ENCODE measurements at places on chromosomes 12 and 14.

GRCh38 chr12:99170037-99170436 is 477.5 kb upstream of the GARIN6 start:
- DNase-seq: no peak

DNA sequence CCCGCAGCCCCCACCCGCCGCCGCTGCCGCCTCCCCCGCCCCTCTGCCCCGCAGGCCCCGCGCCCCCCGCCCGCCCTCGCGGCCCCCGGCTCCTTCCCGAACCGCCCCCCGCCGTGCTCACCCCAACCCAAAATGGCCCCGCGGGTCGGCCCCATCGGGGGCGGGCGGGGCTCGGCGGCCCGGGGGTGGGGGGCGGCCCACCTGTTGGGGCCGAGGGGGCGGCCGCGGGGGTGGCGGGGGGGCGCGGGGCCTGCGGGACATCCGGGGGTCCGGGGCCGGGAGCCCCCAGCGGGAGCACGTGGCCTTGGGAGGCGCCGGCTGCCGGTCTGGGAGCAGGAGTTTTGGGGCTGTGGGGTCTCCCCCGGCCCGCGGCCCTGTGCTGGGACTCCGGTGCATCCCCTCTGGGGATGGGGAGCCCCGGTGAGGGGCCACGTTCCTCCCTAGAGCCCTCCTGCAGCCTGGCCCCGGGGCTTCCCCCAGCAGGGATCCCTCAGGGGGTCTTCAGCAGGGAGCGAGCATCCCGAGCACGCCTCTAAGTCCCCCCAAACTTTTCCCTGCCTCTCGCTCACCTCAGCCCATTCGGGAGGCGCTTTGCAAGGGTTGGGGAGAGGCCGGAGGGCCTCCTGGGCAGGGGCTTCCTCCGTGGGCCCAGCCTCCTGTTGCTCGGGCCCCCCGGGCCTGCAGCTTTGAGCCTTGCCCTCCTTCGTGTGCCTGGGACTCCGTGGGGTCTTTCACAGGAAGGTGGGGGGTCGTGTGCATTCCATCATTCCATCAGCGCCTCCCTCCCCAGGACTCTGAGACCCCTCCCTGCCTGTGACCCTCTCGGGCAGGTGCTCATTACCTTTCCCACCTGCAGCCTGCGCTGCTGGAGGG is 710 bp downstream of the MTA1 start:
- no peak for DNase-seq

- no peak for DNase-seq
These were observed 54.9 kb downstream of the ITPK1 start for GRCh38 chr14:93060841-93061240.

DNA sequence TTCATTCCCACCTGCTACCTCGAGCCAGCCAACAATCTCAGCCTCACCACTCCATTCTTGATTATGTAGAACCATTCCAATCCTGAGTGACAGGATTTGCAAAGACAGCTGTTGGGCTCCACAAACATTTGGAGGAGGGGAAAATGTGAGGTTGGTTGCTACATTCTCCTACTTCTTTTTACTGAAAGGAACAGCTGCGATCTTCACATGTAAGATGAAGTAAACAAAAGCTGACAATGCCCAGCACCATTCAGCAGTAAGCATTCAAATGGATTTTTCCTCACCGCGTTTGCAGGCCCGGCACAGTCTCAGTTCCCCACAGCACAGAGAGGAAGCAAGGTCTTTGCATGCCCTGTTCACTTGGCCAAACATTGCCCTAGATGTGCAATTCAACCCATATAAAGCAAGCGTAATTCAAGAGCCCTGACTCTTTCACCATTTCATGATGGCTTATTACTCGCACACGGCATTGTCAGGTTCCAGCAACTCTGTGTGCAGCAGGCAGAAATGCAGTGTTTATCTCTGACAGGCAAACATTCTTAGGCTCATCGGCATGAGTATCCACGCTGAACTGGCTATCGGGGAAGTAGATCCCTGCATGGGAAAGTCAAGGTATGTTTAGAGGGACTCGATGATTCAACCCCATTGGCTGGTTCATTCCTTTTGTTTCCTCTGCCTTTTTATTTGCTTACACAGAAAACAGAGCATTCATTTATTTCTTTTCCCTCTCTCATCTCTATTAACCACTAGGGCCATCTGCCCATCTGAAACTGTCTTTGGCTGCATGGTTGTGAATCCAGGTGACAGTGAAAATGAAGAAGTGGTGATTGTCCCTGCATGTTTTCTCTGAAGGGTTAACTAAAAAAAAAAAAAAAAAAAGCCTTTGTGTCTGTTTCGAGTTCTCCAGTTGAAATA is 236.1 kb upstream of the PLEKHG7 start:
- no peak for DNase-seq

DNA sequence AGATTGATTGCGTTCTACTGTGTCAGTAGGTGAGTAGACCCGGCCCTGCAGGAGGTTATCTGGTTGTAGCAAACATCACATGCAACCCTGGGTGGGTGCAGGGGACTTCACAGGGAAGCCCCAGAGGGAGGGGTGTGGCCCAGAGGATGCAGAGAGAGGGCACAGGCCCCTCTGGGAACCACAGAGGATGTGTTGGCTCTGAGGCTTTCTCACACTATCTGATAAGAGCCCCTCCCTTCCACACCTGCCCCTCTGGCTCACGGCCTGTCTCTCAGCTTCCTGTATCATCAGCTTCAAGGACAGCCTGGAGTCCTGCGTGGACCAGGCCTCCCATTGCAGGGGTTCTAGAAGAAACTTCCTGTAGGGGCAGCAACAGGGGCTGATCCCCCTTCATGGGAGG is 101.9 kb downstream of the RIN3 start:
- peak; percentile 92 for DNase-seq

DNA sequence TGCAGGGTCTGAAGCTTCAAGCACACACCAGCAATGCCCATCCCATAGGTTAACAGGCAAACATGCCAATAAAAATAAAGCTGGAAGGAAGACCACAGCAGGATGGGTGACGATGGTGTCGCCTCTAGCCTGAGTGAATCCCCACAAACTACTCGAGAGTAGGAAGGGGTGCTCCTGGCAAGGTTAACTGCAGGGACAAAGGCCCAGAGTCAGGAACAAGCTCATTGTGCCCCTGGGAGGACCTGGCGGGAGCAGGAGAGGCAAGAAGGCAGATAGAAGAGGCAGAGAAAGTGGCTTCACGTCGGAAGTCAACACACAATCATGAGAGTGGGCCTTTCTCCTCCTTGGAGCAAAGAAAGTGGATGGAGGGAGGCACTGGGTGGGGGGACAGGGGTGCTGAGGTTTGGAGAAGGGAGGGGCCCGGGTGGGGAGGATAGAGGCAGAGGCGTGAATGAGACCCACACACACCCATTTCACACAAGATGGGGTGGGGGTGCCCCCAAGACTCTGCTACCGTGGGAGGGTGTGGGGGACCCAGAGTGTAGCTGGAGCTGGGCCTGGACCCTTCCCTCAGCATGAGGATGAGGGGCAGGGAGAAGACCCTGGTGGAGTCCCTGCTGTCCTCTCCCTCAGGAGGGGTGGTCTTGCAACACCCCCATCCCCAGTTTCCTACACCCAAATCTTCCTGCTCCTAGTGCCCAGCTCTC is 43.1 kb downstream of the DIO3 start:
- no peak for DNase-seq

DNA sequence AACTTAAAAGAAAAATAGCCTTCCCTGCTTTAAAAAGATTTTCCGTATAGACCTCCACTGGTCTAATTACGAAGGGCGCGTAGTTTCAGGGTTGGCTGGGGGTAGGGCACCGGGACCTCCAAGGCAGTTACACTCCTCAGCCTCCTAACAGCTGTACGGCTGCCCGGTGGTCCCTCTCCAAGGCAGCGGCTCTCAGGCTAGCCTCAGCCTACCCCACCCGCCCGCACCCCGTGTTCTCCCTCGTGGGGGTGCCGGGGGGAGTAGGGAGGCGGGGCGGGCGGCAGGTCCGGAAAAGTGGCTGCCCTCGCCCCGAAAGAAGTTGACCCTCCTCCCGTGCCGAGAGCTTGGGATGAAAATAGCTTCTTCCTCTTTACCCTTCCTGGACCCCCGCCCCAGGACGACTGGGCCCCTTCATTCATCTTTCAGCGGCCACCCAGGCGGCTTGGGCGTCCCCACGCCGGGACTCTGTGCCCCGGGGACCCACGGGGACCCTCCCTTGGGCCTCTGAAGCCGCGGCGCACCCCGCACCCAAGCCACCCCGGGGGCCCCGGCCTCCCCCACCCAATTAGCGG is 991 bp upstream of the RCOR1 start:
- peak; percentile 40 for DNase-seq

GRCh38 chr12:130813949-130814348 is 25.1 kb downstream of the STX2 start:
- DNase-seq: no peak

- DNase-seq: peak; percentile 51
These were observed 376.8 kb downstream of the DPF3 start for GRCh38 chr14:72516936-72517700.

DNA sequence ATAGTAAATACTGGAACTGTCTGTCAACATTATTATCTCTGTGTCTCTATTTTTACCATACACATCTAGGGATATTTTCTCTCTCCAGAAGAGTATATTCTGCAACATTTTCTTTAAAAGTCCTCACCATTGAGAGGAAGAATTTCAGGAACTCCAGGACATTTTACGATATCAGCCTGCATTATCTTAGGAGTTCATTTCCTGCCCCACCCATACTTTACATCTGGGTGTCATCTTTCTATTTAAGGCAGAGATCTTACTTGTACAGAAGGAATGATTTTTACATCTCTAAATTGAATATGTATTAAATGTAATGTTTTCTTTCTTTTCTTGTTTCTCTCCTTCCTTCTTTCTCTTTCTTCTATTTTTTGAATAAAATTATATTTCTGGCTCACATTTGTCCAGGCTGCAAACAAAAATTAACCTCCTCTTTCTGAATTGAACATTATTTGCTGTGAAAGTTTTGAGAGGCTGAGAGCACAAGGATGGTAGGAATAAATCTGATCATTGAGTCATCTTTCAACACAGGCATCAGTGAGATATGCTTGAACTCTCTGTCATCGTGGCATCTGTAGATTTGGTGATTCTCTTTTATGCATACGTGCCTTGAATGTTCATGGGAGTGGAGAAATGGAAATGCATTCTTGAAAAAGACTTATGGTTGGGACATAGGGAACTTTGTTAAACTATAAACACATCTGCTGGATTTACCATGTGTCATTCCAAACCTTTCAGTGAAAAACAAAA is 753.6 kb downstream of the SLC16A7 start:
- no peak for DNase-seq

GRCh38 chr14:30869551-30870155 is 4.7 kb upstream of the COCH start:
- no peak for DNase-seq

DNA sequence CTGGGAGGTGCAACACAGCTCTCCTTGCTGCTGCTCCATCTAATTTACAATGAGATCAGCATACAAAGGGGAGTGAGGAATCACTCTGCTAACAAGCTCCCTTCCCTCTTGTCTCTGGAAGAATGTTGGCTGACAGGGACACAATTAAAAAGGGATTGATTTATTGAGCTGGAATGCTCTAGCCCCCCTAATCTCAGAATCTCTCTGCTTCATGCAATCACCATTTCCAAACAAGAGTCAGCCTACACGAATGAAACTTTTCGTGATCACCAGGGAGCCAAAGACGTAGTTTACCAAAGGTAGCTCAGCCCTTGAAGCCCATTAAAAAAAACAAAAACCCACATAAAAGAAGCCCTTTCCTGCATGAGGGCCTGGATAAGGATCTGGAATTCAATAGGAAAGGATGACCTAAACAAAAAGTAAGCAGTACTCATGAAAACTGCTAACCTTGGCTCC is 223.8 kb downstream of the C12orf75 start:
- no peak for DNase-seq

DNA sequence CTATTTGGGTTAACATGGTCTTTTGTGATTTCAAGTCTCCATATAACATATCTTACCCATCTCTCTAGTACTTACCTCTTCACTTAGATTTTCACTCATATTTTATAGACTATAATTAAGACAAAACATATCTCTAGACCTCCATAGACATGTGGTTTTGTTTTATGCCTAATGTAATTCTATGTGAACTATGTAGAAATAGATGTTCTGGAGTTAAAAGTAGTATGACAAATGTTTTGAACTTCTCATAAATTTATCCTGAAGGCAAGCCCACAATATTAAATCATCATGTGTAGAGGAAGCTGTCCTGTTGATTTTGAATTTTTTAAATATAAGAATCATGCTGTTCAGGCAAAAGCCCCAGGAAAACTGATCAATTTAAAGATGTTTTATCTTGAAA is 169.2 kb downstream of the SYT1 start:
- DNase-seq: no peak

GRCh38 chr12:78087363-78087675 is 256.6 kb downstream of the NAV3 start:
- DNase-seq: no peak

- no peak for DNase-seq
These were observed 861.0 kb downstream of the RPS29 start for GRCh38 chr14:48725051-48725734.

- no peak for DNase-seq
These were observed 40.5 kb downstream of the CRACR2A start for GRCh38 chr12:3712209-3712992.

DNA sequence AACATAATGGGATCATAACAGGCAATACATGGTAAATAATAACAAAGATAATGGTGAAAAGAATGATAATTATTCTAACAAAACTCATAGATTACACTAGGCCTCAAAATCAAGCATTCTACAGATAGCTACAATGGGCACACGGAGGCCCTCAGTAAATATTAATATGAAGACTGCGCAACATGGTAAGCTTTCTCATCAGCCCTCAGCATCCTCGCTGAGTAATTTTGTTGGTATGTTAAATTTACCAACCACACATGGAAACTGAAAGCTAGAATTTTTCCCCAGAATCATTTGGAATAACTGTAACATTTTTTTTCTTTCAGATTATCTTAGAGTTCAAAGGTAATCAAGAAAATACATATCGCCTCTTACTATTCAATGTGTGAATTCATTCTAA is 74.2 kb upstream of the PYGL start:
- DNase-seq: no peak

DNA sequence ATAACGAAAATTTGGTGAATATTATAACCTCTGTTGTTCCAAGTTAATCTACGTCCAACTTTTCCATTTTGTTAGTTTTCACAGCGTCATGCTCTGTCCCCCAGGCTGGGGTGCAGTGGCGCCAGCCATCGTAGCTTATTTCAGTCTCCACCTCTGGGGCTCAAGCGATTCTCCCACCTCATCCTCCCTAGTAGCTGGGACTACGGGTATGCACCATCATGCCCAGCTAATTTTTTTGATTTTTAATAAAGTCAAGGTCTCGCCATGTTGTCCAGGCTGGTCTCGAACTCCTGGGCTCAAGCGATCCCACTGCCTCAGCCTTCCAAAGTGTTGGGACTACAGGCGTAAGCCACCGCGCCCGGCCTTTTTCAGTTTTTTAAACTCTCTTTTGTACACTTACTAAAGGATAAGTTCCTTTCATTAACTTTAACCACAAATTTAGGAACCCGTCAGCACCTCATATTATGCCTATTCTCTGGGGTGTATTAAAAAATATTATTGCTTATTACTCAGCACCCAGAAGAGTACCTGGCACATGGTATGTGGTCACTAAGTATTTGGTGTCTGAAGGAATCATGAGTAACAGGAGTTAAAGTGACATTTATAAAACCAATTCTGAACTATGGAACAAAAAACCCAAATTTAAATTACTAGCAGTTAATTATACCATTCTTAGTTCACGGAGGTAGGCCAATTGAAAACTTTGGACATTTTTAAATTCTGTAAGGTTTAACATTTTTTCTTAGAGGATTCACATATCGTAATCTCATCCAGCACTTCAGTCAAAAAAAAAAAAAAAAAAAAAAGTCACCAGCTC is 925 bp upstream of the MIPOL1 start:
- DNase-seq: no peak

Data from CD8-positive, alpha-beta T cell (primary cell).